ENCODE measurements at places on chromosomes 12 and 14.

- peak overlapping the region; percentile 99 for H3K4me3 ChIP-seq
- H3K27me3 ChIP-seq = no peaks in the 10 kb centered on the region
- no peak overlapping the region for H3K27ac ChIP-seq
Observed at GRCh38 chr12:110742096-110742717, 484 bp downstream of the PPP1CC start.

DNA sequence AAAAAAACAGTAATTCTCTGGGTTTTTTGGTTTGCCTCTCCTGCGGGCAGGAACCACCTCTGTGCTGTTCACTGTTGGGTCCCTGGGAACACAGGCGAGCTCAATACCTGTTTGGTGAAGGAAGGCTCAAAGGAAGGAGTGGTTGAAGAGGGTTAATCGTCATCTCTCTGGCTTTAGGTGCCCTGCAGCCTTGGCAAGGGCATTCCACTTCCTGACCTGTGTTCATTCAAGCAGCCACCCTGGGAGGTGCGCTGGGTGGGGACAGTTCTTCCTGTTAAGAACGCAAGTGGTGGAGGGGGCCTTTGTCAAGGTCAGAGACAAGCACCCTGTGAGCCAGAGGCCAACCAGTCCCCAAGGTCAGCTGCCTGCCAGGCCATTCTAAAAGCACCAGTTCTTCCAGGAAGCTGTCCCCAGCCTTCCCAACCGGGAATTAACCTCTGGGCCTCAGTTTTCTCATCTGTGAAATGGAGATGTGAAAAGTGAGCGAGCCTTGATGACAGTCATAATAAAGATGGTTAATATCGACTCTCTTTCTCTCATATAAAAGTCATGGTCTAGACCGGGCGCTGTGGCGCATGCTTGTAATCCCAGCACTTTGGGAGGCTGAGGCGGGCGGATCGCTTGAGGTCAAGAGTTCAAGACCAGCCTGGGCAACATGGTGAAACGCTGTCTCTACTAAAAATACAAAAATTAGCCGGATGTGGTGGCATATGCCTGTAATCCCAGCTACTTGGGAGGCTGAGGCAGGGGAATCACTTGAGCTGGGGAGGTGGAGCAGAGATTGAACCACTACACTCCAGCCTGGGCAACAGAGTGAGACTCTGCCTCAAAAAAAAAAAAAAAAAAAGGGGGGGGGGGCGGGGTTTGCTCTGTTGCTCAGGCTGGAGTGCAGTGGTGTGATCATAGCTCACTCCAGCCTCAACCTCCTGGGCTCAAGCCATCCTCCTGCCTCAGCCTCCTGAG is 6.1 kb downstream of the RHOF start:
- no peak for DNase-seq
- peaks cover 32% of the 10 kb centered on the region for H3K36me3 ChIP-seq
- no peak overlapping the region for H3K27ac ChIP-seq
- H3K4me3 ChIP-seq = no peak overlapping the region

DNA sequence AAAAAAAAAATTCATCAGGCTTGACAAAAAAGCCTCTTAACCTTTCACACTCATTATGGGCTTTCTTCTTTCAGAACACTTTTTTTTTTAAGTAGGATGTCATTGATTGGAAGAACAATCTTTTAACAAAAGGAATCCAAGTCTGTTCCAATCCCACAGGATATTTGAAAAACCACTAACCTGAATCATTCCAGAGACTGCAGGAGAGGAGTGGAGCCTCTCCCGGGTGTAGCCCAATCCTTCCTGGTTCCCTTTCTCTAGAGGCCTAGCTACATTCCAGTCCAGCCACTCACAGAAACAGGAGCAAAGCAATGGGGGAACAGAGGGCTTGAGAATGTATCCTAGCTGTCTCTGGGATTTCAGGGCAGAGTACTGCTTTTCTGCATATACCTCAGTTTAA is 4.3 kb downstream of the MFAP5 start:
- peaks cover 6% of the 10 kb centered on the region for H3K27me3 ChIP-seq
- H3K4me3 ChIP-seq = no peak overlapping the region

DNA sequence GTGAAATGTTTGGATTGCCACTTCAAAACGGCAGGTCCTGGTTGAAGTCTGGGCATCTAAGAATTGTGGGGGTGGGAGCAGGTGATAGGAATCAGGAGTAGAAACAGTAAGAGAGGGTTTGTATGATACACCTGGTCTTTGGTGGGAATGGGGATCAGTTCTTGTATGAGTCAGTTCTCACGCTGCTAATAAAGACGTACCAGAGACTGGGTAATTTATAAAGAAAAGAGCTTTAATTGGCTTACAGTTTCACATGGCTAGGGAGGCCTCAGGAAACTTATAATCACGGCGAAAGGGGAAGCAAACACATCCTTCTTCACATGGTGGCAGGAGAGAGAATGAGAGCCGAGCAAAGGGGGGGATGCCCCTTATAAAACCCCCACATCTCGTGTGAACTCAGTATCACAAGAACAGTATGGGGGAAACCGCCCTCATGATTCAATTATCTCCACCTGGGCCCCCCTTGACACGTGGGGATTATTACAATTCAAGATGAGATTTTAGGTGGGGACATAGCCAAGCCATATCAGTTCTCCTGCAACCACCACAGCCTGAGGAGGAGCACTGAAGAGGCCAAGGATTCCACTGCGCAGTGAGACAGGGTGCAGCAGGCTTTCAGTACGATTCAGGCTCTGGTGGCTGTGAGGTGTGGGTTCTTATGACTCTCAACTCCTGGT is 52.1 kb downstream of the DRAM1 start:
- H3K4me3 ChIP-seq = no peak overlapping the region
- peaks cover 5% of the 10 kb centered on the region for H3K4me1 ChIP-seq
- no peaks in the 10 kb centered on the region for H3K36me3 ChIP-seq
- H3K27ac ChIP-seq = no peak overlapping the region

- no peak for DNase-seq
- H3K4me1 ChIP-seq = no peaks in the 10 kb centered on the region
- H3K4me3 ChIP-seq = no peak overlapping the region
- H3K36me3 ChIP-seq = no peaks in the 10 kb centered on the region
- no peak overlapping the region for H3K27ac ChIP-seq
Observed at GRCh38 chr12:89257340-89257739, 95.0 kb downstream of the DUSP6 start.

GRCh38 chr14:87111741-87112140 is 881.2 kb downstream of the GALC start:
- no peak overlapping the region for H3K27ac ChIP-seq
- H3K36me3 ChIP-seq = no peaks in the 10 kb centered on the region
- no peak for DNase-seq
- no peak overlapping the region for H3K4me3 ChIP-seq
- no peaks in the 10 kb centered on the region for H3K27me3 ChIP-seq
- H3K4me1 ChIP-seq = no peaks in the 10 kb centered on the region

- no peak for DNase-seq
- H3K27me3 ChIP-seq = no peaks in the 10 kb centered on the region
- no peak overlapping the region for H3K27ac ChIP-seq
- no peaks in the 10 kb centered on the region for H3K36me3 ChIP-seq
- H3K4me1 ChIP-seq = no peaks in the 10 kb centered on the region
Observed at GRCh38 chr14:78451319-78451695, 281.1 kb downstream of the NRXN3 start.

- H3K27me3 ChIP-seq = peaks cover 4% of the 10 kb centered on the region
- no peaks in the 10 kb centered on the region for H3K36me3 ChIP-seq
- H3K27ac ChIP-seq = no peak overlapping the region
- no peak for DNase-seq
Observed at GRCh38 chr12:94698578-94698977, 48.2 kb upstream of the TMCC3 start.

DNA sequence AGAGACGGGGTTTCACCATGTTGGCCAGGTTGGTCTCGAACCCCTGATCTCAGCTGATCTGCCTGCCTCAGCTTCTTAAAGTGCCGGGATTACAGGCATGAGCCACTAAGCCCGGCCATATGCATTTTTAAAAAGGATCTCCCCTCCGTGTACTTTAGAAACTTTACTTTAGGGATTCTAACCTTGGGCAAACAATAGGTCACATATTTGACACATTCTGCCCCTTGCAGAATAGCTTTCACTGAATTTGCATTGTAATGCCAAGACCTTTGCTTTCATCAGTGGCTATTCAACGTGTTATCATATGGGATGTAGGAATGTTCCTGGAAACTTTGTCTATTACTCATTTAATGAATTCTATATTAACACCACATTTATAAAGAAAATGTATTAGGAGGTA is 11.4 kb upstream of the ANKS1B start:
- H3K4me3 ChIP-seq = no peak overlapping the region
- H3K27me3 ChIP-seq = no peaks in the 10 kb centered on the region
- no peak overlapping the region for H3K27ac ChIP-seq
- no peaks in the 10 kb centered on the region for H3K36me3 ChIP-seq
- H3K4me1 ChIP-seq = no peaks in the 10 kb centered on the region

- no peak for DNase-seq
- H3K4me1 ChIP-seq = peaks cover 19% of the 10 kb centered on the region
- no peak overlapping the region for H3K27ac ChIP-seq
Observed at GRCh38 chr14:105399466-105399775, 1.1 kb downstream of the TEX22 start.

GRCh38 chr12:117213295-117213808 is 23.1 kb upstream of the FBXO21 start:
- H3K4me1 ChIP-seq = peaks cover 2% of the 10 kb centered on the region
- peaks cover 12% of the 10 kb centered on the region for H3K27me3 ChIP-seq
- H3K4me3 ChIP-seq = no peak overlapping the region
- H3K27ac ChIP-seq = no peak overlapping the region
- no peak for DNase-seq

DNA sequence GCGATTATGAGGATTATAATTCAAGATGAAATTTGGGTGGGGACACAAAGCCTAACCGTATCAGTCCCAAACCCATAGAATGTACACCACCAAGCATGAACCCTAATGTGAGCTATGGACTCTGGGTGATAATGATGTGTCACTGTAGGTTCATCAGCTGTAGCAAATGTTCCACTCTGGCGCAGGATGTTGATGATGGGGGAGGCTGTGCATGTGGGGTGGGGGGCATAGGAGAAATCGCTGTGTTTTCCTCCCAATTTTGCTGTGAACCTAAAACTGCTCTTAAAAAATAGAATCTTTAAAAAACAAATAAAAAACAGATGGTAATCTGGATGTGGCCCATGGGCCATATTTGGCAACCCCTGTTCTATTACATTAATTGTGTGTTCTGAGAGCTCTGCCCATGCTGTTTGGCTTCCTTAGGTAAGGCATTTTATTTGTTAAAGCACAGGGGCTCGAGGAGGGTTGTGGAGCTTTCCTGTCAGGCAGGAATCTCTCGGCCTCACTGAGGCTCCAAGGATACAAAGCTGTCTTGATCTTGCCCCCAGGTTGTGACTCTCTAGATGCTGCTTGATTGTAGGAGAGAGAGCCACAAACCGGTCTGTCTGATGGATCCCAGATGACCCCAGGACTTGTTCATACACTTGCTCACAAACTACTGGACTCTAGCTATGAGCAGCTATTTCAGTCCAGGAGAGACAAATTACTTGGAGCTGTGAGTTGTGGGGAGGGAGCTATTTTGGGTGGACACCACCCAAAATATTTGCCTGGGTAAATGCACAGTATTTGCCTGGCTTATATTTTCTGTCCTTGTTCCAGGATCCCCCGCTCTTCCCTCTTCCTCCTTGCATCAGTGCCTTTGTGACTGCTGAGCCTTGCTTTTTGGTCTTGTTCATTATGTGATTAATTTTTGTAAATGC is 340.2 kb downstream of the MED13L start:
- no peaks in the 10 kb centered on the region for H3K36me3 ChIP-seq
- no peak overlapping the region for H3K27ac ChIP-seq
- H3K4me3 ChIP-seq = no peak overlapping the region
- H3K27me3 ChIP-seq = no peaks in the 10 kb centered on the region
- H3K4me1 ChIP-seq = peaks cover 4% of the 10 kb centered on the region
- DNase-seq = no peak

- H3K27ac ChIP-seq = no peak overlapping the region
- H3K4me1 ChIP-seq = no peaks in the 10 kb centered on the region
- no peak for DNase-seq
- no peak overlapping the region for H3K4me3 ChIP-seq
Observed at GRCh38 chr12:111256629-111257434, 112.1 kb downstream of the PHETA1 start.

GRCh38 chr12:93573552-93574223 is 1.2 kb downstream of the SOCS2 start:
- peak; percentile 50 for DNase-seq
- no peaks in the 10 kb centered on the region for H3K36me3 ChIP-seq
- peak overlapping the region; percentile 81 for H3K4me3 ChIP-seq
- peaks cover 12% of the 10 kb centered on the region for H3K27me3 ChIP-seq
- H3K27ac ChIP-seq = no peak overlapping the region
- peaks cover 32% of the 10 kb centered on the region for H3K4me1 ChIP-seq

- no peaks in the 10 kb centered on the region for H3K36me3 ChIP-seq
- H3K27me3 ChIP-seq = no peaks in the 10 kb centered on the region
- DNase-seq = peak; percentile 28
- no peak overlapping the region for H3K27ac ChIP-seq
- no peaks in the 10 kb centered on the region for H3K4me1 ChIP-seq
- H3K4me3 ChIP-seq = no peak overlapping the region
Observed at GRCh38 chr12:61385771-61386170, 874.4 kb upstream of the USP15 start.

GRCh38 chr12:103997286-103997900 is 31.7 kb downstream of the TDG start:
- H3K27ac ChIP-seq = no peak overlapping the region
- peak overlapping the region; percentile 61 for H3K4me3 ChIP-seq
- H3K36me3 ChIP-seq = peaks cover 4% of the 10 kb centered on the region
- no peak for DNase-seq
- H3K27me3 ChIP-seq = no peaks in the 10 kb centered on the region
- H3K4me1 ChIP-seq = no peaks in the 10 kb centered on the region

- H3K4me1 ChIP-seq = no peaks in the 10 kb centered on the region
- H3K27me3 ChIP-seq = no peaks in the 10 kb centered on the region
- H3K36me3 ChIP-seq = no peaks in the 10 kb centered on the region
- H3K4me3 ChIP-seq = no peak overlapping the region
Observed at GRCh38 chr12:71426300-71427047, 13.1 kb upstream of the LGR5 start.

DNA sequence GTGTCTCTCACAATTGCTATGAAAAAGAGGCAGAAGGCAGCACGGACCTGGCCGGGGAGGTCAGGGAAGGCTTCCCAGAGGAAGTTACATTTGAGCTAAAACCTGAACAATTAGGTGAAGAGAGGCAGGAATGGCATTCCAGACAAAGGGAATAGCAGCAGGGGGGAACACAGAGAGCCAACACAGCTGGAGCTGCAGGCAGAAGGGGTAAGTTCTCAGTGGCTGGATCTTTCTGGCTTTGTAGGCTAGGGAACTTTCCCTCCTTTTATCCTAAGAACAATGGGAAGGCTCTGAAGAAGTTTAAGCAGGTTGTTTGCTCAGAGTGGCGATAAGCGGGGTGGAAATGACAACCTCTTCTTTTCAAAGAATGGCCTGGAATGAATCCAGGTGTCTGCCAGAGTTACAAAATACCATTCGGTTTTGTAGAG is 100.0 kb downstream of the PRIMA1 start:
- peaks cover 16% of the 10 kb centered on the region for H3K27me3 ChIP-seq
- no peaks in the 10 kb centered on the region for H3K36me3 ChIP-seq
- no peak overlapping the region for H3K27ac ChIP-seq
- no peak for DNase-seq

- H3K27ac ChIP-seq = no peak overlapping the region
- no peaks in the 10 kb centered on the region for H3K4me1 ChIP-seq
- no peaks in the 10 kb centered on the region for H3K27me3 ChIP-seq
Observed at GRCh38 chr12:89424389-89424788, 72.1 kb upstream of the DUSP6 start.

All from mesenchymal stem cell (in vitro differentiated cells and primary cell).